Urothelium cell line (cell line): ENCODE measurements at places on chromosomes 2 and 18.
A peak's percentile ranks its signal among the peaks of the same experiment; 100 is the strongest.

- no peak for DNase-seq
Observed at GRCh38 chr2:241946306-241947003, 76.9 kb downstream of the RTP5 start.

DNA sequence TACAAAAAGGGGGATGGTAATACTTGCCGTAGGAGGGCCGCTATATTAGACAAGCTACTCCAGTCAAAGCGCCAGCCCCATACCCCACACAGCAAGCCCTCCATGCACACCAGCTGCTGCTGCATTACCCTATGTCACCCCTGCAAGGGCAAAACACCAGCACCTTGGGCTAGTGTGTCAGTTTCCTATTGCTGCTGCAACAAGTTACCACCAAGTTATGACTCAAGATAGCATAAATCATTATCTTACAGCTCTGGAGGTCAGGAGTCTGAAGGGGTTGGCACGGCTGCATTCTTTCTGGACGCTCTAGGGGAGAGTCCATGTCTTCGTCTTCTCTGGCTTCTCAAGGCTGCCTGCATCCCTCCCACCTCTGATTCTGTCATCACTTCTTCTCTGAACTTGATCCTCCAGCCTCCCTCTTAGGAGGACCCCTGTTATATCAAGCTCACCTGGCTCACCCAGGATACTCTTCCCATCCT, 88.6 kb upstream of the ACAA2 start:
- no peak for DNase-seq

- DNase-seq, result no peak
Observed at GRCh38 chr2:212732860-212733259, 194.3 kb upstream of the ERBB4 start.

DNA sequence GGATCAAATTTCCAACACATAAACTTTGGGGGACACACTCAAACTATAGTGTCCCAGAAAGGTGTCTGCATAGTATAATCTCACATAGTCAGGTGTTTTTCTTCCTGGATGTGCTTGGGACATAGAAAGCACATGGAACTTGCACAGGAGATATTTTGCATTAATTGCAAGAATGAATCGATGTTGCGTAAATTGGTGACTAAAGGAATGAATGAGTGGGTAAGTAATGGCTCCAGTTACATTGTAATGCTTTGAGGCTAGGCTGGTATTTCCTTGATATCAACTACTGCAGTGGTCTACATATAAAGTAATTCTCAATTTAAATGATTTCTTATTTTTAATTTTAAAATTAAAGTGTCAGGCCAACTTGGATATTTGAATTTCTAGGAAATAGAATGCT, 53.4 kb downstream of the SH3RF3 start:
- no peak for DNase-seq

GRCh38 chr18:48800466-48800865, 150.3 kb downstream of the SMAD7 start:
- no peak for DNase-seq

GRCh38 chr2:108925735-108926134, 63.3 kb downstream of the EDAR start:
- no peak for DNase-seq

DNA sequence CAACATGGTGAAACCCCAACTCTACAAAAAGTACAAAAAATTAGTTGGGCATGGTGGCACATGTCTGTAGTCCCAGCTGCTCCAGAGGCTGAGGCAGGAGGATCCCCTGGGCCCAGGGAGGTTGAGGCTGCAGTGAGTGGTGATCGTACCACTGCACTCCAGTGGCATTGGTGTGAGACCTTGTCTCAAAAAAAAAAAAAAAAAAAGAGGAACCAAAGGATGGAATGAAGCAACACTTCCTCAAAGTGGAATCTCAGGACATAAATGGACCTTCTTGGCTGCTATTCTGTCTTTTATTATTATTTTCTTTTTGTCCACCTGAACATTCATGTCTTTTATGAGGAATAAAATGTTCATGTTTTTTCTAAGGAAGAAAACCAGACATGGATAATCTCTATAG, 13.7 kb downstream of the GEMIN6 start:
- DNase-seq, result no peak

DNA sequence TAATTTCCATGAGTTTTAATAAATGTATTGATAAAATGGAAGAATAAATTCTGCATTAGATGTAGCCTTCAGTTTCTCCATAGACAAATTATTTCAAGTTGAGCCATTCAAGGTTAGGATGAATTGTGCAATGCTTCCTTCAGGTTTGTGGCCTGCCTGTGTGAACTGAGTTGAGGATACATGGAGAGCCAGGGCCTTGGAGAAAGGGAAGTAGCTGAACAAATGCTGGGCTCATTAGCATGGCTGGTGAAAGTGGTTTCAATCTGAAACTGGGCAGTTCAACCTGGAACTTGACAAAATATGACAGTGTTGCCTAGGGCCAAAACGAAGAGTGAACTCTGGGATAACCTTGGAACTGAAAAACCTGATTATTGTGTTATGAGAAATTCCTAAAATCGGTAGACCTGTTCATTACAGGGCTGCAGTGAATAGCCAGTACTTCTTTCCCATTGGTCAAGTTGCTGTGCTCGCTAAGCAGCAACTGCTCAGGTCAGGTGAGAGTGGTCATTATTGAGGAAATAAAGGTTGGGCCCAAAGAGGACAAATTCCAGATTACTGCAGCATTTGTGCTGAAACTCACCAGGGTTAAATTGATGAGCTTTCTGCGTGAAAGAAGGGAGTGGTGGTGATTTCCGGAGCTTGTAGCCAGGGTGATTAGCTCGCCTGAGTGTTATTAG, 12.7 kb downstream of the INPP1 start:
- no peak for DNase-seq

DNA sequence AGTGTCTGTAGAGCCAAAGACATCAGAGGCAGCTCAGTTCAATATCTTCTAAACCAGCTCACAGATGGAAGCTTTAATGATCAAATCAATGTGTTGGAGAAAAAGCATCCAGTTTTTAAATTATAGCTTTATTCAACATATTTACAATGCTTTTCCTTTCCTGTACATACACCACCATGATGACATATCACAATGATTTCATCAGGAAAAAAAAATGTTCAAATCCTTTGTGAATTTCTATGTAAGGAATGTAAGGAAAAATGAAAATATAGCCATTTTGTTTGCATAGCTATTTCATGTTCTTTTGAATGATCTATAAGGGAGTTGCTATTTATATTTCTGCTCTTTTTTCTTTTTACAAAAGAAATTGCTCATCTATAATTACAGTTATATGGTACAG, 134.7 kb upstream of the CDH20 start:
- no peak for DNase-seq

DNA sequence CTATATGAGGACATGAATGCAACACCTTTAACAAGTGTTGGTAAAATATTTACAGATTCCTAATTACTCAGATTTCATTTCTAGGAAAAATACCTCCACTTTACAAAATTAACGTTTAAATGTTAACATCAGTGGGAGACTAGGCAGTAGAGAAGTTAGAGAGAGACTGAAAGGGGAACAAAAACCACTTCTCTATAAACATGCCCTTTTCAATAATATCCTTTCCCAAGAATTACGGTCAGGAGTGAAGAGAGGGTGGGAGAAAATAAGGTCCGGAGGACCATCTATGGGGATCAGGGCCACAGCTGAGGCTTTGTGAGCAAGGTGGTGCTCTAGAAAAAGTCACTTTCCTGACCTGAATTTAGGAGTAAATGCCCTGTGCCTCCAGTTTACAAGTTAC, 65.3 kb upstream of the WIPF1 start:
- DNase-seq, result no peak

- no peak for DNase-seq
Observed at GRCh38 chr2:9170458-9171130, 36.0 kb upstream of the ASAP2 start.

DNA sequence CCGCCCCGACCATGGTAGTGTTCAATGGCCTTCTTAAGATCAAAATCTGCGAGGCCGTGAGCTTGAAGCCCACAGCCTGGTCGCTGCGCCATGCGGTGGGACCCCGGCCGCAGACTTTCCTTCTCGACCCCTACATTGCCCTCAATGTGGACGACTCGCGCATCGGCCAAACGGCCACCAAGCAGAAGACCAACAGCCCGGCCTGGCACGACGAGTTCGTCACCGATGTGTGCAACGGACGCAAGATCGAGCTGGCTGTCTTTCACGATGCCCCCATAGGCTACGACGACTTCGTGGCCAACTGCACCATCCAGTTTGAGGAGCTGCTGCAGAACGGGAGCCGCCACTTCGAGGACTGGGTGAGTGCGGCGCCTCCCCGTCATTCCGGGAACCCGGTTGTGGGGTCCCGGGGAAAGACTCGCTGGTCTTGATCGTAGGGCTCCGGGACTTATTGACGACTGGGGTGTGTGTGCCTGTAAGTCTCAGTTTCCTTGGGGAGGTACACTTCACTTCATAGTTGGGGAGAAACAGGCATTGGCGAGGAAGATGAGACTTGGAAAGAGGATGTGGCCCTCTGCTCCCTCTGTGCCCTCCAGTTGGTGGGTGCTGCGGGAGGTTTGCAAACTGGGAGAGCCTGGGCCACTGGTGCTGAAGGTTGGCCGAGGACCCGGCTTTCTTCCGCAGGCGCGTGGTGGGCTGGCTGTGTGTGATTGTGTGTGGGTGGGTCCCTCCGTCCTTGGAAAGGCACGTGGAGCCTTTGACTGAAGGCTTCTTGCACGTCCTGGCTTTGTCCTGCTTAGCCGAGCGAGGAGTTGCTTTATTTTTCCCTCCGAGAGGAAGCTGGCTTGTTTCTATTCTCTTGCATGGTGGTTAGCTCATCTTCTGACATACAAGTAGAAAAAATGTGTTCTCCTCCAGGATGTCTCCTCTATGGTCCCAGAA, 886 bp downstream of the PRKCE start:
- DNase-seq, result peak; percentile 48

GRCh38 chr18:7104649-7105048, 12.9 kb downstream of the LAMA1 start:
- no peak for DNase-seq

DNA sequence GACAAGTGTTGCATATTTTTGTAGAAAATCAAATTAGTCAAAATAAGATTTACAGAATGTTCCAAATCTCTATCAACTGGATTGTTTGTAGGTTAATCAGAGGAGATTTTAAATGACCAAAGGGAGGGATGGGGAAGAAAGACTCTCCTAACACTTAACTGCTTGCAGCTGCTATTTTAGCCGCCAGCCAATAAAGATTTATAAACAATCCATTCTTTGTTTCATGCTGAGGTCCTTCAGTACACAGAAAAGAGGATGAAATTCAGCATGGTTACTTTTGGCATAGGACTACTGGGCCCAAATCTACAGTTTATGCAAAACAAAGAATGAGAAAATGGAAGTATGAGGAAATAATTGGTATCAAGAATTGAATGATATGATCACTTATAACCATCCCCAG, 86.4 kb upstream of the FN1 start:
- no peak for DNase-seq

- DNase-seq, result no peak
Observed at GRCh38 chr2:107747964-107748583, 78.6 kb upstream of the RGPD4 start.

DNA sequence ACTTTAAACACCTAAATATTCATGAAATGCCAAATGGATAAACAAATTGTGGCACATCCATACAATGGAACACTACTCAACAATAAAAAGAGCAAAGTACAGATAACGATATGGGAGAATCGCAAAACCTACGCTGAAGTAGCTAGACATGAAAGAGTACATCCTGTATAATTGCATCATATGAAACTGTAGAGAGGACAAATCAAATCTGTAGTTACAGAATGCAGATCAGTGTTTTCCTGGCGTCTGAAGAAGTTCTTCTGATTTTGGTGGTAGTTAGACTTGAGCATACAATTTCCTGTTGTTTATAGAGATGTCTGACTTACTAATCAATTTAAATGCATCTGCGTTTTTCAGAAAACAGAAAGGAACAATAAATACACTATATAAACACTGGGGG, 394.4 kb downstream of the SOCS6 start:
- no peak for DNase-seq

DNA sequence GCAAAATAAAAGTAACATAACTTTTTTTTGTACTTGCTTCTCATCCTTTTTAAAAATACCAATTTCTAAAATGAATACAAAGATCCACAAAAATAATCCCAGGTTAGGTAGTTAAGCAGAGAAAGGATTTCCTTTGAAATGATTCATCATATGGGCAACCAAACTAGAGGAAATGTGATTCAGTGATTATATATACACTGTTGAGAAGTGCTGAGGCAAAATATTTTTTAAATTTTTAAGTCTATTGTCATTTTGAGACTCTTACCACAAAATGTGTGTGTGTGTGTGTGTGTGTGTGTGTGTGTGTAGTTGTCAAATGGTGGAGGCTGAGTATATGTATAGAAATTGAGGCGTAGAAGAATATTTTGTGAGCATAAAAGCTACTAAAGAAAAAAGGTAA, 1075.3 kb downstream of the LRP1B start:
- DNase-seq, result no peak

DNA sequence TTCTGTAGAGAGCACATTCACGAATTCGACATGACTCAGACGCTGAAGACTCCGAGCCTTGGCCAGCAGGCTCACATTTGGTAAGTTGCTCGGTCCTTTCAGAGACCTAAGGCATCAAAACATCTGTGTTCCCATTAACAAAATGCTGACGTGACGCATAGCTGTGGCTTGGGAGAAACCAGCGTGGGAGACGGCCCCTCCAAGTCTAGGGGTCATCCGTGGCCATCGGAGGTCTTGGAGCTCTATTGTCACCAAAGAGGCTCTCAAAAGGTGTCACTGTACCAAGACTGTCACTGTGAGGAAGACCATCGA, 14.9 kb downstream of the FBLN7 start:
- no peak for DNase-seq

GRCh38 chr18:28999726-29000125, 822.8 kb upstream of the CDH2 start:
- no peak for DNase-seq

GRCh38 chr2:86347401-86347800, 10.0 kb upstream of the REEP1 start:
- DNase-seq, result no peak

- DNase-seq, result no peak
Observed at GRCh38 chr18:68041327-68041726, 524.8 kb upstream of the DSEL start.

GRCh38 chr18:5175378-5175777, 21.7 kb downstream of the AKAIN1 start:
- no peak for DNase-seq

DNA sequence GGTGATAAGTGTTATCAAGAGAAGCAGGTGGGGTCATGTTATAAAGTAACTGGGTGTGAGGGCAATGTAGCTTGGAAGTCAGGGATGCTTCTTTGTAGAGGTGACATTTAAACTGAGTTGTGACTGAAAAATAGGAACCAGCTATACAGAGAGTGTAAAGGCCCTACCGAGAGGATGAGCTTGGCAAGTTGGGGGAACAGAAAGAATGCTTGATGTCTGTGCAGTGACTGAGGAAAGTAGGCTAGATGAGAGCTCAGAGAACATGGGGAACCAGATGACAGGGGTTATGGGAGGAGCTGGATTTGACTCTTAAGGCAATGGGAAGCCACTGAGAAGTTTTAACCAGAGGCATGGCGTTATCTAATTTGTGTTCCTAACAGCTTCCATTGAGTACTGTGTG, 115.3 kb downstream of the DOCK10 start:
- no peak for DNase-seq
